GM13976 (cell line): ENCODE measurements at places on chromosomes 7 and 10.

DNA sequence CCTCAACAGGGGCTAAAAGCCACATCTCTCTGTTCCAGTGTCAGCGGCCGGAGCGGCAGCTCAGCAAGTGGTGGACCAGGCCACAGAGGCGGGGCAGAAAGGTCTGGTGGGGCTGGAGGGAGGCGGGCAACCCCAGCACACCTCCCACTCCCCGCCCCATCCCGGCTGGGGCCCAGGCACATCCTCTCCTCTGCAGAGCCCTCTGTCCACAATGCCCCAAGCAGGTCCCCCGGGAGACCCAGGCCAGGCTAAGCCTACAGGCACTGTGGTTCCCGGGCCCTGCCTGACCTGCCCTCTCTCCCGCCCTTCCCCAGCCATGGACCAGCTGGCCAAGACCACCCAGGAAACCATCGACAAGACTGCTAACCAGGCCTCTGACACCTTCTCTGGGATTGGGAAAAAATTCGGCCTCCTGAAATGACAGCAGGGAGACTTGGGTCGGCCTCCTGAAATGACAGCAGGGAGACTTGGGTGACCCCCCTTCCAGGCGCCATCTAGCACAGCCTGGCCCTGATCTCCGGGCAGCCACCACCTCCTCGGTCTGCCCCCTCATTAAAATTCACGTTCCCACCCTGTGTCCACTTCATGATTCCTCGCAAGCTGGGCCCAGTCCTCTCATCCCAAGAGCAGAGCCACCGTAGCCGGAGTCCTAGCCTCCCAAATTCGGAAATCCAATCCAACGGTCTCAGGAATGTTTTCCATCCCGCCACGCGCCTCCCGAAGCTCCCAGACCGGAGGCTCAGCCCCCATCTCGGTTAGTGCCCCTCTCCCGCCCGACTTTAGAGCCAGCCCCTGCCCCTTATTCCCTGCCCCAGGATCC is 2.1 kb downstream of the ADIRF start:
- no peak for DNase-seq

- no peak for DNase-seq
Observed at GRCh38 chr10:21746118-21746517, 212.1 kb downstream of the MLLT10 start.

GRCh38 chr7:108529341-108529740 is 3.4 kb upstream of the PNPLA8 start:
- DNase-seq, result no peak

GRCh38 chr7:120877701-120878100 is 19.8 kb upstream of the TSPAN12 start:
- DNase-seq, result no peak

- DNase-seq, result peak; percentile 12
Observed at GRCh38 chr7:124033095-124033806, 384 bp upstream of the TMEM229A start.

GRCh38 chr10:6148251-6148701 is 54.5 kb upstream of the PFKFB3 start:
- DNase-seq, result peak; percentile 70

GRCh38 chr10:61330669-61331068 is 122.5 kb downstream of the TMEM26 start:
- DNase-seq, result no peak

DNA sequence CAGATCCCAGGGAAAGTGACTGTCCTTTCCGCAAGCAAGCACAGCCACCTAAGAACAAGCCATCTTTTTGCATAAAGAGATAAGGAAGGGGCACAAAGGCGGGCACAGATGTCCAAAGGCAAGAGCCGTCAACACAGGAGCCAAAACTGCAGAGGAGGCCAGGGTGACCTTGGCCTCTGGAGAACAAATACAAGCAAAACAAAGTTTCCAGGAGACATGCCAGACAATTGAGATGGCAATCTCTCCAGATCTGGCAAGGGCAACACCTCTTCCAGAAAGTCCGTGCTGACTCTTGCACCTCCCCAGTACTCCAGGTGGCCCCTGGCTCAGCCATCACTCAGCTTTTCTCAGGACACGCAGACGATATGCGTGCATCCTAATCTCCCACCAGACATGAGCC is 58.2 kb downstream of the TEX36 start:
- no peak for DNase-seq

DNA sequence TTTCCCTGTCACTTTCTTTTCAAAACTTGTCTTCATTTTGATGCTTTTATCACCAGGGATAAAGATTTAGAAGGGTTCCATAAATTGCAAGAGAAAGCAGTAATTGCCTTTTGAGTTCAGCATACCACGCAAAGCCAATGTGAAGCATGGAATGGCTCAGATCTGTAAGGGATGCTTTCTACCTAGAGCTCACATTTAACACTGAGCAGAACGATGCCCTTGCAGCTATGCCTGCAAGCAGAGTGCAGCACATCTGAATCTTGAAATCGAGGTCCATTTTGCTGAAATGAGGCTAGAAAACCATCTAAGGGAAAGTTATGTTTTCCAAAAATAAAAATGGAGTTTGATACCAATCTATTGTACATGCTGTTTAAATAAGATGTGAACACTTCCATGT is 171.2 kb upstream of the CELF2 start:
- DNase-seq, result no peak

DNA sequence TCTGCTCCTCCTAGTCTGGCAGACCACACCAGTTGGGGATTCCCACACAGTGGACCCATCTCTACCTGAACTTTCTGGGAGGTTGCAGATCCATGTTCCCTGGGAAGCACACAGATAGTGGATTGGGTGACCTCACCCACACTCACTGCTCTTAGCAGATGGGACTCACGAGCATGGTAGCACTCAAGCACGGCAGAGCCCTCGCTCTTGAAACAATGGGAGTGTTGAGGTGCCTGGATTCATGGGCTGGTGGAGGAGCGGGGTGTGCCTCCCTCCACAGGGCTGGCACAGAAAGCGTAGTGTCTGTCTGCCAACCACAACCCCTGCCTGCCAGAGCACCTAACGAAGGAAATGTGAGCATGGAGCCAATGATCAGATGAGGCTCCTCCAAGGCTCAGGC is 568.0 kb downstream of the POM121L12 start:
- DNase-seq, result no peak

DNA sequence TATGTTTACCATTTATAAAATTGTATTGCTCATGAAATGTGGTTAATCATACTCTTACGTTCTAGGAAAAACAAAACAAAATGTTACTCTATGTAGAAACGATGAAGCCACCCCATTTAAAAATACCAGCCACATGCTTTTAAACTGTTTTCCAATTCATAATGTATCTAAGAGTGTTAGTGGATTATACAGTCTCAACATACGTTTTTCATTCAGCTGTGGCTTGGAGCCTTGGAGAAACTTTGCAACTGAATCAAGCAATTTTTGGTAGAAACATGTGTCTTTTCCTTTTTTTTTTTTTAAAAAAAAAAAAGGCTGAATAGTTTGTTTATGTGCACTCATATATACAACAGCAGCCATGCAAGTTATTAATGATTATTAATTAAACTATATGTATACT is 378.0 kb upstream of the SEMA3D start:
- no peak for DNase-seq

DNA sequence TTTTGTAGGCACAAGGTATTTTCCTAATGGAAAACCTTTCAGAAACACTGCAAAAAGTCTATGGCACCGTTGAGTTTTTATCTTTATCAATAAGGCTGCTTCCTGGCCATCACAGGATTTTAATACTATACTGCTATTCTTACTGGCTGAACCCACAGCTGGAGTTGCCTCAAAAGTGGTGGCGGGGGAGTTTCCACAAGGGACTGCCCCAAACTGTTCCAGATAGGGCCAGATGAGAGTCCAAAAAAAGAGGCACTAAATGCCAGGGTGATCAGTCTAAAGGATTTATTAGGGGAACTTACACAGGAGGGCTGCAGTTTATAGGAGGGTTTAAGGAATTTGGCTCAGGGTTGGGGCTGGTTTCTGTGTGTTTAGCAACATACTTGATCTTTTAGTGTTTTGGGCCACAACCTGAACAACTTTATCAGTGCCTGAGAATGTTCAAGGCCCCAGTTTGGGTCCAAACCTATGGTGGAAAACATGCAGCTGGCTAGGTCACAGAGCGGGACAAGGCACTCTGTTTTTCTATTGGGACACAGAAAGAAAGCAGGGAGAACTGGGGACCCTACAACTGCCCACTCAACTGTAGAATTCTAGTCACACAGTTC is 41.4 kb downstream of the STAM start:
- DNase-seq, result peak; percentile 31

DNA sequence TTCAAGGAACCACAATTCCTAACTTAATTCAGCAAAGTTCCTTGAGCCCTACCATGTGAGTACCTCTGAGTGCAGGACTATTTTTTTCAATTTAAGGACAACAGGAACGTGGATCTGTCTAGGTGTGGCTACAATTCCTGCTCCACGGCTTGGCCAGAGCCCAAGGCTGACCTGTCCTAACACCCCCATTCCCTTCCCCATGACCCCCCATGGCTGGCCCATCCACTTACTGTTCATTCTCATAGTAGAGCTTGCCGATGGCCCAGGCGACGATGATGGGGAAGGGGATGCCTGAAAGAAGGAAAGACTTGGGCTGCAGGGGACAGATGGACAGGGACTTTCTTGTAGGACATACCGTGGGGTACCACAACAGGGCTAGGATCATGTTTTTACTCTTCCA is 20.3 kb downstream of the CRHR2 start:
- no peak for DNase-seq

GRCh38 chr10:101690461-101690860 is 4.5 kb downstream of the FBXW4 start:
- DNase-seq, result no peak

GRCh38 chr10:9605231-9605630 is 1412.4 kb upstream of the CELF2 start:
- DNase-seq, result no peak

- peak; percentile 65 for DNase-seq
Observed at GRCh38 chr10:5888843-5889623, 660 bp downstream of the ANKRD16 start.

GRCh38 chr7:2734084-2734686 is 46.2 kb downstream of the AMZ1 start:
- DNase-seq, result no peak

GRCh38 chr7:1843271-1843861 is 173.3 kb downstream of the ELFN1 start:
- no peak for DNase-seq

DNA sequence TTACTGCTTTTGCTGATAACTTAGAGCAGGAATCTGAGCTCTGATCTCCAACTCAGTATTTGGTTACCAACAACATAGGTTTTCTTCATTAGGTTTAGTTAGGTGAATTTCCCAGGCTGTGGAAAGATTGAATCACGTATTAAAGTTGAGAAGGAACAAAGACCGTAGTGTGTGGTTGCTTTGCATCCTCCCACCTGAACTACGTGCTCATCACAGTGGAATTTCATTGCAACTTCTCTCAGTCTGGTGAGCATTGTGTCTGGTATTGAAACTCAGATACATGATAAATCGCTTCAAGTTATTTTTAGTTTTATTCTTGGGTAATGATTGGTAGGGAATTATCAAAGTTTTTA is 139.4 kb upstream of the AKR1E2 start:
- peak; percentile 21 for DNase-seq

- DNase-seq, result peak; percentile 56
Observed at GRCh38 chr10:110214371-110214826, 7.0 kb downstream of the MXI1 start.

DNA sequence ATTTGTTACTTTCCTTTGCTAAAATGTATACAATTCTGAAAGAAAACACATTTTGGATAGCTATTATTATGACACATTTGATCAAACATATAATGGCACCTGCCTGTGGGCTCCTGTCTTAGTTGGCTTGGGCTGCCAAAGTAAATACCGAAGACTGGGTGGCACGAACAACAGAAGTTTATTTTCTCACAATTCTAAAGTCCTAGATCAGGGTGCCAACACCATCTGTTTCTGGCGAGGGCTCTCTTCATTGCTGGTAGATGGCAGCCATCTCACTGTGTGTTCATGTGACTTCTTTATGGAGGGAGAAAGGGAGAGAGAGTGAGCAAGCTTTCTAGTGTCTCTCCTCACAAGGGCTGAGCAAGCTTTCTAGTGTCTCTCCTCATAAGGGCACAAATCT is 195.8 kb upstream of the FAM3C start:
- no peak for DNase-seq

DNA sequence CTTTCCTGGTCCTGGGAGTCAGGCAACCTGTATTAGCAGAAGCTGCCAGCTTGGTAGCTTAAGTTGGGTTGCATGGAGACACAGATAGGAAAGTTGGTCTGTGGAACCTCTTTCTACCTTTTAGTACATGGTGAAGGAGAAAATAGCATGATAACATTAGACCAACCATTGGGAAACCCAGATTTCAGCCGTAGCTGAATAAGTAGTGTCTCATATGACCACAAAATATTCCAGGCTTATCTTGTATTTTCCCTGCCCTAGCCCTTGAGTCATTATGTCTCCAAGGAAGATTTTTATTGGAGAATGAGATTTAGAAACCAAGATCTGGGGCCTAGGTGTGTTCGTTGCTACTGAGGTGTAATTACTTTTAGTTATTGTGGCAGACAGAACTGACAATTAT is 67.2 kb downstream of the CCSER2 start:
- no peak for DNase-seq

- peak; percentile 79 for DNase-seq
Observed at GRCh38 chr7:149719912-149720335, 53.5 kb downstream of the ZNF467 start.

GRCh38 chr7:36667007-36667745 is 57.1 kb downstream of the AOAH start:
- no peak for DNase-seq

DNA sequence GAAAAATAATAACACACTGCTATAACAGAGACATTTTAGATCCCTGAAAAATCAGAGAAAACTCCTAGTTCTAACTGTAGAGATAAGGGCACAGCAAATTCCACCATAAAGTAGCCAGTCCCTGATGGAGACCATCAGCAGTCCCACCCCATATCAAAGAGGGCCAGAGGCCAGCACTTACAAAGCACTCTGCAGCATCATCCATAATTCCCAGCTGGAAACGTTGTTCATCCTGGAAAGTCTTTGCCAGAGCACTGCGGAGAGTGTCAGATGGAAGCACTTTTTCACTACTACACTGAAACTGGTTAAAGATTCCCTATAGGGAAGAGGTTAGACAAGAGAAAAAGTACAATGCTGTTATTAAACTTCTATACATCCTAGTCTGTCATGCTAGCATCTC is 45.8 kb downstream of the USP54 start:
- no peak for DNase-seq

DNA sequence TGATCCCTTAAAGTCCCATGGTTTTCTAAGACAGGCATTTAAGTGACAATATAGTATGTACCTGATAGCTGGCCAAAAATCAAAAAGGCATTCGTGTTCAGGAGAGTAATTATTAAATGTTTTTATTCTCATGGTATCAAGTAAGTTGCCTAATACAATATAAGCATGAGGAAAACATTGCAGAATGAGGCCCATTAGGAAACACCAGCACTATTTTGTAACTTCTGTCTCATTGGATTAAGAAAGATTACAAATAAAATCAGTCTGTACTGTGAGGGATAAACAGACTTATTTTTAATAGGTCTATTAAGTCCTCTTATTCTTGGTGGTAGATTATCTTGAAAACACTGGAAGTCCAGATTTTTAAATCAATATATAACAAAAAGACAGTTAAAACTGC is 110.1 kb downstream of the SNX13 start:
- DNase-seq, result no peak

GRCh38 chr7:128458956-128459355 is 3.3 kb downstream of the HILPDA start:
- DNase-seq, result no peak

GRCh38 chr10:128908099-128908498 is 558.9 kb upstream of the MGMT start:
- peak; percentile 31 for DNase-seq
